ENCODE measurements at places on chromosomes 16 and 17. TPM values are rescaled to one million over a fixed set of nuclear protein-coding genes. Genes with fewer than 3 reads are reported as not detected.

Gene GINS2
- 8.2 TPM for polyA plus RNA-seq

Gene FBXW10
- not detected for polyA plus RNA-seq

Gene TBC1D3H
- 9.4 TPM for polyA plus RNA-seq

Gene ABCC6
- polyA plus RNA-seq: 3.3 TPM

Gene ZNF597
- 1.9 TPM for polyA plus RNA-seq

Gene TRAF7
- 38.5 TPM for polyA plus RNA-seq

DNA sequence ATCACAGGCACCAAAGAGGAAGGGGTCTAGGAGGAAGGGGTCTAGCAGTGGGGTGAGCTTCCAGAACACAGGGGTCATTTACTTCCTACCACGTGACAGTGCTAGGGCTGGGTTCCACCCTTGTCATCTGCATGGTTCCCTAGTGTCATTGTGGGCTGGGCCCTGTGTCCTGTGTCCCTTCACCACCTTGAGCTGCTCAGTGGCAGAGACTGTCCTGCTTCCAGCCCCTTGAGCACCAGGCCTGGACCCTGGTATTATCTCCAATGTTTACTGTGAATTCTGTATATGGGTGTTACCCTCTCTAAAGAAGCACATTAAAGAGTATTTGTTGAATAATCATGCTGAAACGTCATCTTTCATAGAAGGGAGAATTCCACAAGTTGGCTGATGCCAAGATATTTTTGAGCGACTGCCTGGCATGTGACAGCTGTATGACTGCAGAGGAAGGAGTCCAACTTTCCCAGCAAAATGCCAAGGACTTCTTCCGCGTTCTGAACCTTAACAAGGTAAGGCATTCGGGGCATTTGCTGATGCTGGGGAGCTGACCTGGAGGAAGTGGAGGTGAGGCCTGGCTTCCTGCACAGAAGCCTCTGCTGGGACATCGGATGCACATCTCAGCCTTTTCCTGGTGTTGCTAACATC is 5.5 kb downstream of the NARF start:
- no peak for DNase-seq

GRCh38 chr16:57901480-57902069 is 69.4 kb downstream of the CNGB1 start:
- no peak for DNase-seq

GRCh38 chr17:41527063-41528023 is 765 bp downstream of the KRT19 start:
- DNase-seq: no peak

DNA sequence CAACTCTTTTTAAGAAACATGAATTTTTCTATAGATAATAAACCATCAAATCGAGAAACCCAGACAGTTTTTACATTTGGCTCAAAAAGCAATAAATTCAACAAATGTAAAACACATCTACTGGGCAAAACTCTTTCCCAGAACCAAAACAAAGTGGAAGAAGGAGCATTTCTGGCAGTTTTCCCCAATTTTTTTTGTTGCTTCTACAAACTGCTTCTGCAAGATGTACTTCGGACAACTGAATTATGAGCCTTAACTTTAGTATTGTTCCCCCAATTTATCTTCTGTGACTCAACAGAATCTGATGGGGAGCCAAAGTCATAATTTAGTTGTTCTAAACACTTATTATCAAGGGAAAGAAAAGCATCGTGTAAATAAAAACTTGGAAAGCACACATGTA is 1047.2 kb downstream of the CDH11 start:
- peak; percentile 62 for DNase-seq

DNA sequence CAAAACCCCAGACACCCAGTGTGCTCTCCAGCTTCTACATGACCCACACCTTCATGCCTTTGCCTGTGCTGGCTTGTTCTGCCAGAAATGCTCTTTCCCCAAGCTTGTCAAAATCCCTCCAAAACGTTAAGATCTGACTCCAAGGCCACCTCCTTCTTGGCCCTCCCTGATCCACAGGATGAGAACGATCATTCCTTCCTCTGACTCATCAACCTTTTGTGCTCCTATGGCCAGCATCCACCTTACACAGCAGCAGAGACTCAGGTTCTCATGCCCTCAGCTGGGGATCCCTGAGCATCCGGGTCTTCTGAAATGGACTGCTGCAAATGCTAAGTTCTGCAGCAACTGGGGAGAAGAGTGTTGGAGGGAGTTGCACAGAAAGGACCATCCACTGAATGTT is 2.9 kb downstream of the ZBTB4 start:
- no peak for DNase-seq

DNA sequence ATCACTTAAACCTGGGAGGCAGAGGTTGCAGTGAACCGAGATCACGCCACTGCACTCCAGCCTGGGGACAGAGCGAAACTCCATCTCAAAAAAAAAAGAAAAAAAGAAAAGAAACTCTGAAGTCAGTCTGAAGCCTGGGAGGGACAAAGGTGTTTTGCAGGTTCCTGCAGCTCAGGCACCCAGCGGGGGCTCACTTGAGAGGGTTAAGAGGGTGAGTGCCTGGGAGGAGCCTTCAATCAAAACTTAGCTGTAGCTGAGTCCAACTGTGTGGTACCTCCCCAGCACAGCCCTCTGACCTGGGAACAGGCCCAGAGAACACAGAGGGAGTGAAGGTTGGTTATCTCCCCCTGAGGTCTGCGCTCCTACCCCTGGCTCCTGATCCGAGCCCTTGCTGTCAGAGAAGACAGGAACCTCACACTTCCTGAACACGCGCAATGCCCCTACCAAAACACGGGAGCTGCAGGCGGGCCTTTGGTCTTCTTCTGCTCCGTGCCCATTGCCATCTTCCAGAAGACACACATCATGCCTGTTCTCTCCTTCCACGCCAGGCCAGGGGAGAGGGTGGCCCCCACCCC is 20.4 kb upstream of the ZC3H18 start:
- DNase-seq: no peak

DNA sequence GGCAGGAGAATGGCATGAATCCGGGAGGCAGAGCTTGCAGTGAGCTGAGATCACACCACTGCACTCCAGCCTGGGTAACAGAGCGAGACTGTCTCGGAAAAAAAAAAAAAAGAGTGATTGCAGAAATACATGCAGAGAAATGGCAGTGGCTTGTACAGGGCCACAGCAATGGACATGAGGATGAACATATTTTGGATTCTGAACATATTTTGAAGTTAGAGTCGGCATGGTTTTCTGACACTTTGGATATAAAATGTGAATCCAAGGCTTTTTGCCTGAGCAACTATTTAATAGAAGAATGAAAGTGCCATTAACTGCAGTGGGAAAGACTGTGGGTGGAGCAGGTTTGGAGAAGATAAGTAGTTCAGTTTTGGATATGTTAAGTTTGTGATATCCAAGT is 35.8 kb downstream of the CPD start:
- DNase-seq: no peak

DNA sequence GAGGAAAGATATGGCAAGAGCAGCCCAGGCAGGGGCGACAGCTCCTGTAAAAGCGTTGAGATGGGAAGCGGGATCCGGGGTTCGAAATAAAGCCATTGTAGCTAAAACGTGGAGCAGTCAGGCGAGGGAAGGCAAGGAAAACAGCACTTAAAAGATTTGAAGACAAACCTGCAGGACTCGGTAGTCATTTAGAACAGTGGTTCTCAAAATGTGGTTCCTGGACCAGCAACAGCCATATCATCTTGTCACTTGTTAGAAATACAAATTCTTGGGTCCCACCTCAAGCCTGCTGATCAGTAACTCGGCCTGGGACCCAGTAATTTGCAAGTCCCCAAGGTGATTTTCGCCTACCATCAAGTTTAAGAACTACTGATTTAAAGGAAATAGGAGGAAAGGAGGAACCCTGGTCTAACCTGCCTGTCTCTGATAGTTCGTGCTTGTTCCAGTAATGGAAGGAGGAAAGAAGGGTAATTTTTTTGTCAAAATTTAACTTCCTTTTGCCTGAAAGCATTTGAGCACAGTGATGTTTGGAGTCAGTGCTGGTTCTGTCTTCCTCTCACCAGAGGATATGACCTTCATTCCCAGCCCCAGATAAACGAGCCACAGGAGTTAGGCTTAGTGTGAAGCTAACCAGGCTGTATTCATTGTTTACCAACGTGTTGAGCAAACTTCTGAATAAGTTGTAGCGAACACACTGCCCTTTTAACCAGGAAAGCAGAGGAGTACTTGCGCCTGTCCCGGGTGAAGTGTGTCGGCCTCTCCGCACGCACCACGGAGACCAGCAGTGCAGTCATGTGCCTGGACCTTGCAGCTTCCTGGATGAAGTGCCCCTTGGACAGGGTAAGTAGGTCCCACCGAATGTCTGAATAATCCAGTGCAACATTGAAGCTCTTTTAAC is 1.1 kb downstream of the ORC6 start:
- no peak for DNase-seq

- DNase-seq: no peak
These were observed 372 bp downstream of the CD300A start for GRCh38 chr17:74466828-74467184.

- no peak for DNase-seq
These were observed 17.1 kb downstream of the ITGB4 start for GRCh38 chr17:75738218-75738802.
